ENCODE measurements at places on chromosomes 6 and 20.
A peak's percentile ranks its signal among the peaks of the same experiment; 100 is the strongest.

DNA sequence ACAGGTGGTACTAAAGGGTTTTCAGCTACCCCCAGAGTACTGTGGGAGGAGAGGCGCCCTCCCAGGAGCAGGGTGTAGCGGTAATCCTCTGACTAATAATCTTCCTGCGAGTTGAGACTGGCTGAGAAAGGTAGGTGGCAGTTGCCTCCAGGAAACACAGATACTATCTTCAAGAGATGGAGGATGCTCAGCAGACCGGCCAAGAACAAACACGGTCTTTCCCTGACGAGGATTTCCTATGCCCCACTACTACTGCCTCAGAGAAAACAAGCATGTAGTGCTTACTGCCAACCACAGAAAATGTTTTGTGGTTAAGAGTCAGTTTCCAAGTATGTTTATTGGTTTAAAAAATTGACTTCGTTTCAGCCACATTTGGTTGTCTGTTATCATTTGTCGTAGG is 26.8 kb downstream of the C6orf89 start:
- H3K27me3 ChIP-seq: no peaks in the 10 kb centered on the region
- no peak overlapping the region for H3K4me3 ChIP-seq
- peaks cover 12% of the 10 kb centered on the region for H3K36me3 ChIP-seq
- peak overlapping the region; percentile 13 for H3K27ac ChIP-seq
- H3K4me1 ChIP-seq: peaks cover 18% of the 10 kb centered on the region

- no peaks in the 10 kb centered on the region for H3K36me3 ChIP-seq
- H3K27me3 ChIP-seq: peaks cover 4% of the 10 kb centered on the region
- H3K4me1 ChIP-seq: peaks cover 20% of the 10 kb centered on the region
Measured at GRCh38 chr6:135183532-135184440, 2.7 kb downstream of the MYB start.

DNA sequence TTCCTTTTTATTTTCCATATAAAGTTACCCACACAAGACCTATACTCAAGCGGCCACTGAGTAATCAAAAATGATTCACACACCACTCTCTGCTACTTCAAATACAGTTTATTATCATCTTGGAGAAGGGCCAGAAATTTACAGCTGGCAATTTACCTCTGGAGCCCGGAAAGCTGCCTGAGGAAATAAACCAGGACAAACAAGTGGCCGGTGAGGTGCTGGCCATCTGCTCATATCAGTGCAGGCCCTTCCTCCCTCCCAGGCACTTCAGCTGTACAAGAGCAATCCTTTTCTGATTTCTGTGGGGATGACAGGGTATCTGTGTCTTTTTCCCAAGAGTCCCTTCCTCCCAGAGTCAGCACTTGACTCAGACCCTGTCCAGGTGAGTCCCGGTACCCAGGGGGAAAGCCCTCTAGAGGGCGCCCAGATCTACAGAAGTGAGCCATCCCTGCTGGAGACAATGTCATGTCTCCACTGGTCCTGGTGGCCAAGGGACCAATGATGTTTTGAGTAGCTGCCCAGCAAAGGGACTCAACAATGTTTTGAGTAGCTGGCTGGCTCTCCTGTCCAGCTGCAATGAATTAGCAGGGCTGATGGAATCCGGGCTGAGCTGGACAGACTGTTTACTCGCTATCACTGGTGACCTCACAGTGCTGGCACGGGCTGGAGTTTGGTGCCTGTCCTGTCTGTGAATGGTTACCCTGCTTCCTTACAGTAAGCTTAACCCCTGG is 23.6 kb downstream of the LRP11 start:
- no peak overlapping the region for H3K27ac ChIP-seq
- H3K27me3 ChIP-seq: peaks cover 16% of the 10 kb centered on the region
- no peak for DNase-seq
- no peaks in the 10 kb centered on the region for H3K36me3 ChIP-seq

DNA sequence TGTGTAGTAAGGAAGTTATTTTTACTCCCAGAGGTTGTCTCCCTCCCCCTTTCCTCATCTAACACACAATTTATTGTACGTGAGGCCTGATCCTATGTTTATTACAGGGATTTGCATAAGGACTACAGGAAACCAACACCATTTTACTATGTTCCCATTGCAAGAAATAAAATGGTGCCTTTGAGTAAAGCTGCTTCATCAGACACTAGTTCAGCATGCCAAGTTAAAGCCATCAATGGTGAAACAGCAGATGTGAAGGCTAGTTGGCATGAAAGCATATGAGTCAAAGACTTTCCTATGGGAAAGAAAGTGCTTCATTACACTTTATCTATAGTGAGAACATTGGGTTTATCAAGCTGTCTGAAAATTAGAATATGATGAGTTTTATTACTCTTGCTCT is 543.0 kb downstream of the GRIK2 start:
- no peak for DNase-seq
- no peak overlapping the region for H3K27ac ChIP-seq
- no peaks in the 10 kb centered on the region for H3K4me1 ChIP-seq
- H3K36me3 ChIP-seq: no peaks in the 10 kb centered on the region
- no peaks in the 10 kb centered on the region for H3K27me3 ChIP-seq
- no peak overlapping the region for H3K4me3 ChIP-seq

- H3K4me3 ChIP-seq: no peak overlapping the region
- H3K4me1 ChIP-seq: no peaks in the 10 kb centered on the region
- H3K36me3 ChIP-seq: no peaks in the 10 kb centered on the region
- DNase-seq: no peak
Measured at GRCh38 chr6:9186148-9186547, 750.8 kb upstream of the SLC35B3 start.

DNA sequence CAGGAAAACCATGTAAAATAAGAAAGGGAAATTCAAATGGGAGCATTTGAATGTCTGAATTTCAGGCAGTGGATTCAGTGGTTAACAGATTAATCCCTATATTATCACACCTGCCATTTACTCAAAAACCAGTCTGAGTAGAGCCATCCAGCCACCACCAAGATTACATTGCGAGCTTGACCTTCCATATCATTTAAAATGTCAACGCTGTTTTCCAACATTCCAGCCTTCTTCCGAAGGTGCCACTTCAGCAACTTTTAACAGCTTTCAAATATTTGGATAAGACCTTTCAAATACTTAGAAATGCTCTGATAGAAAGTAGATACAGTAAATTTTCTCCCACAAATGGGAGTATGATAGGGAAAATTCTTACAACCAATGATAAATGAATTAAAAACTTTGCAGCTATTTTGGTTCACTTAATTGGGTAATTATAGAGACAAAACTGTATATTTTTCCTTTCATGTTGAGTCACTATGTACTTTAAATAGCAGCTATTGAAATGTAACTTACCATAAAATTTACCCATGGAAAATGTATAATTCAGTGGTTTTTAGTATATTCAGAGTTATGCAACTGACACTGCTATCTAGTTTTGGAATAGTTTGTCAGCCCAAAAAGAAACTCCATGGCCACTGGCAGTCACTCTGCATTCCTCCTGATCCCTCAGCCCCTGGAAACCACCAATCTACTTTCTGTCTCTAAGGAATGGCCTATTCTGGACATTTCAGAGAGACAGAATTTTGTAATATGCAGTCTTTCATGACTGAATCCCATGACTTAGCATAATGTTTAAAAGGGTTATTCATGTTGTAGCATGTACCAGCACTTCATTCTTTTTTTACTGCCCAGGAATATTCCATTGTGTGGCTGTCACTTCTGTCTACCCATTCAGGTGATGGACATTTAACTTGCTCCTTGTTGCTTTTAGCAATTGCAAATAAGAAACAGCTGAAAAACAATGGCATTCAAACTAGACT is 21.5 kb downstream of the EZR start:
- peak overlapping the region; percentile 94 for H3K27ac ChIP-seq
- H3K4me1 ChIP-seq: peaks cover 95% of the 10 kb centered on the region
- DNase-seq: no peak
- H3K27me3 ChIP-seq: no peaks in the 10 kb centered on the region
- peaks cover 18% of the 10 kb centered on the region for H3K36me3 ChIP-seq

- DNase-seq: no peak
- H3K4me1 ChIP-seq: no peaks in the 10 kb centered on the region
- no peak overlapping the region for H3K4me3 ChIP-seq
- H3K27me3 ChIP-seq: peaks cover 9% of the 10 kb centered on the region
- H3K27ac ChIP-seq: no peak overlapping the region
- H3K36me3 ChIP-seq: no peaks in the 10 kb centered on the region
Measured at GRCh38 chr6:169171016-169171415, 82.6 kb downstream of the THBS2 start.

- H3K36me3 ChIP-seq: no peaks in the 10 kb centered on the region
- H3K27me3 ChIP-seq: no peaks in the 10 kb centered on the region
- H3K4me3 ChIP-seq: no peak overlapping the region
Measured at GRCh38 chr6:52301326-52301725, 16.8 kb upstream of the MCM3 start.

DNA sequence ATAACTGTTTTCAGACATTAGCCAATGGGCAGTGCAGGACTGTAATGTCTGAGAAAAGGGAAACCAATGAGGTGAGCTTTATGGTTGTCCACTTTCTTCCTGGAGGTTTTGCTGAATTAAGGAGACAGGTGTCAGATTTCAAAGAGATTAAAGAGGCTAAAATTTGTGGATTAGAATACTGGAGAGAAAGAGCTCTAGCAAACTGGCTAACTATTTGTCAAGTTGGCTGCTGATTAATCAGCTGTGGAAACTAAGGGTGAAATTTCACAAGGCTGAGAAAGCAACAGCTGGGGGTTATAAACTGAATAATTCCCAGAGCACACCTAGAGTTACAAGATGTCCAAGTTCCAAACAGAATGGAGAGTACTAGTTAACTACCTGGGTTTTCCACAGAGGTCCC is 198.9 kb downstream of the TBC1D32 start:
- no peak for DNase-seq
- H3K36me3 ChIP-seq: peaks cover 5% of the 10 kb centered on the region
- H3K4me3 ChIP-seq: no peak overlapping the region
- no peaks in the 10 kb centered on the region for H3K27me3 ChIP-seq
- H3K4me1 ChIP-seq: no peaks in the 10 kb centered on the region

GRCh38 chr6:89198235-89198634 is 18.9 kb downstream of the GABRR1 start:
- no peak overlapping the region for H3K4me3 ChIP-seq
- H3K4me1 ChIP-seq: no peaks in the 10 kb centered on the region
- no peak for DNase-seq
- no peaks in the 10 kb centered on the region for H3K27me3 ChIP-seq

- H3K36me3 ChIP-seq: no peaks in the 10 kb centered on the region
- H3K27me3 ChIP-seq: no peaks in the 10 kb centered on the region
- H3K4me1 ChIP-seq: no peaks in the 10 kb centered on the region
- H3K4me3 ChIP-seq: no peak overlapping the region
- no peak overlapping the region for H3K27ac ChIP-seq
- no peak for DNase-seq
Measured at GRCh38 chr6:73929405-73929804, 233.4 kb downstream of the CD109 start.

- H3K27me3 ChIP-seq: no peaks in the 10 kb centered on the region
- H3K27ac ChIP-seq: peak overlapping the region; percentile 98
- H3K4me3 ChIP-seq: peak overlapping the region; percentile 100
- peaks cover 56% of the 10 kb centered on the region for H3K4me1 ChIP-seq
- H3K36me3 ChIP-seq: peaks cover 30% of the 10 kb centered on the region
Measured at GRCh38 chr6:30688569-30688968, 2.1 kb upstream of the PPP1R18 start.

- DNase-seq: no peak
- peaks cover 6% of the 10 kb centered on the region for H3K27me3 ChIP-seq
- H3K27ac ChIP-seq: no peak overlapping the region
- no peaks in the 10 kb centered on the region for H3K4me1 ChIP-seq
- H3K4me3 ChIP-seq: no peak overlapping the region
Measured at GRCh38 chr6:105926318-105926717, 159.8 kb upstream of the PRDM1 start.

DNA sequence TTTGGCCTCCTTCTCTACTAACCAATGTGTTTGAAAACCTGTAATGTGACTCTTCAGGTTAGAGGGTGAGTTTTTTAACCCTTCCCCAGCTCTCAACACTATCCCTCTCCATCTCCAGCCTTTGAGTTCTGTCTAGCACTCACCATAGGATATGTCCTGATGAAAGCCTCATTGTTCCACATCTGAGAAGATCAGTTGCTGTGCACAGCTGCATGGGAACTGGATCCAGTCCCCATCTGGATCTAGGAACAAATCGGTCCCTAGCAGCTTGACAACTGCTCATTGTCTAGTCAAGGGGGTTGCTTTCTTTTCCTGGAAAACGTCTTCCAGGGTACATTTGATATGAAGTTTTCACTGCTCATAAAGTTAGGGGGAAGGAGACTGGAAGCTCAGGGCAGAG is 45.4 kb upstream of the AGPAT4 start:
- H3K27me3 ChIP-seq: peaks cover 15% of the 10 kb centered on the region
- no peak overlapping the region for H3K27ac ChIP-seq
- H3K4me1 ChIP-seq: no peaks in the 10 kb centered on the region
- H3K36me3 ChIP-seq: peaks cover 4% of the 10 kb centered on the region
- DNase-seq: no peak

DNA sequence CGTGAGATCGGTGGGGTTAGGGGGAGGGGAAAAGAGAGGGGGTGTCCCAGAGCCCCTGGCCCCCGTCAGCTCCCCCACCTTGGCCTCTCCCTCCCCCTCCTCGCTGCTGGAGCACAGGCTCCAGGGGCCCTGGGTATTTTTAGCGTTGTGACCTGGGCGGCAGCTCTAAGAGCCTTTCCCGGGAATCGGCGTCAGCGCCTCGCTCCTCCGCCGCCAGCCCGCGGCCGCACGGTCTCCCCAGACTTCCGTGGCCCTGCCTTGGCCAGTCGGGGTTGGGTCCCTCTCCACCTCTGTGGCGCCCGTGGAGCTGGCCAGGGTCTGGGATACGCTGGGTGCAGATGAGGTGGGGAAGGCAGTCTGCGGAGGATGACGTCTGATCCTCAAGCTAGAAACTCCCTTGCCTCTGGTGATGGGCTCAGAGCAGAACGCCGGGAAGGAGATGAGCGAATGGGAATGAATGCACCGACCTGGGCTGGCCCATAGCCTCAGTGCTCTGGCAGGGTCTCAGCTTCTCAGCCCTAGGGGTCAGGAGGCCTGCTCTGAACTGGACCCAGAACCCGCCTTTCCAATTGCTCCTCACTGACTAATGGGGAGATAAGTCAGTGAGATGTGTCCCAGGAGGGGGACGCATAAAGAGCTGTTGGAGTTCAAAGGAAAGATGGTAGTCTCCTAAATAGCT is 883 bp upstream of the DBNDD2 start:
- peak overlapping the region; percentile 92 for H3K4me3 ChIP-seq
- peak overlapping the region; percentile 51 for H3K27ac ChIP-seq
- H3K36me3 ChIP-seq: peaks cover 9% of the 10 kb centered on the region
- no peak for DNase-seq
- H3K4me1 ChIP-seq: peaks cover 35% of the 10 kb centered on the region

GRCh38 chr20:60485012-60485760 is 527.0 kb downstream of the CDH26 start:
- DNase-seq: no peak
- H3K27ac ChIP-seq: no peak overlapping the region
- H3K27me3 ChIP-seq: peaks cover 14% of the 10 kb centered on the region
- H3K4me3 ChIP-seq: no peak overlapping the region
- H3K4me1 ChIP-seq: no peaks in the 10 kb centered on the region

DNA sequence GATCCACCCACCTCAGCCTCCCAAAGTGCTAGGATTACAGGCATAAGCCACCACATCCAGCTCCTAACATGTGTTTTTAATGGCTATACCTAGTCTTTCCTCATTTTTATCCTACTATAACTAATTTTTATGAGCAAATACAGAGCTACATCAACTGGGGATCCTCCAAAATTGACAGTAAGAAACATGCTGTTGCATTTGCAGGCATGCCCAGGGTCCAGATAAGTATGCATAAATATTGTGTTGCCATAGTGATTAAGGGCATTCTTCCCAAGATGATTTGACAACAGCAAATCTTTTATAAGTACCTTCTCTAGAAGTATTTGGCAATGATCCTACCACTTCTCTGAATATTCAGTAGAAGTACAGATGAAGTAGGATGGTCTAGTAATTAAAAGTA is 41.9 kb upstream of the MOXD1 start:
- H3K27me3 ChIP-seq: no peaks in the 10 kb centered on the region
- DNase-seq: no peak
- peak overlapping the region; percentile 75 for H3K27ac ChIP-seq
- peaks cover 9% of the 10 kb centered on the region for H3K36me3 ChIP-seq
